Fibroblast of skin of right biceps (primary cell): ENCODE measurements at places on chromosomes 12 and 14.
A peak's percentile ranks its signal among the peaks of the same experiment; 100 is the strongest.

DNA sequence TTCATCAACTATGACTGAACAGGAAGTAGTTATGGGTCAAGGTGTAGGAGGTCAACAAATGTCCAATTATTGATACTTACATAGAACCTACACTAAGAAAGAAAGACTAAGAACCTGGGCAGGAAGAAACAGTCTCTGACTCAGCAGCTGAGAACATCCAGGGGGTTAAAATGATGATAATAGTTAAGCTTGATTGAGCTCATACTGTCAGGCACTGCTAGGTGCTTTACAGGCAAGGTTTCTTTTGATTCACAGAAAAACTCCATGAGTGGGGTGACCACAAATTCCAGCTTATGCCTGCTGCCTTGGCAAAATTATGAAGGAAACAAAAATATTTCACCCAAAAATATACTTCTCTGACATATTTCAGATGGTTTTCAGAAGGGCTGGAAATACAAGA is 75.0 kb downstream of the ACADS start:
- DNase-seq: no peak

GRCh38 chr12:220946-221550 is 7.1 kb upstream of the SLC6A12 start:
- no peak for DNase-seq

GRCh38 chr14:27391331-27391730 is 793.5 kb upstream of the NOVA1 start:
- peak; percentile 78 for DNase-seq

GRCh38 chr12:53340398-53340797 is 4.2 kb upstream of the SP7 start:
- no peak for DNase-seq

GRCh38 chr12:132167611-132168310 is 23.5 kb downstream of the NOC4L start:
- no peak for DNase-seq

GRCh38 chr12:34124608-34125007 is 102.3 kb downstream of the ALG10 start:
- DNase-seq: no peak

DNA sequence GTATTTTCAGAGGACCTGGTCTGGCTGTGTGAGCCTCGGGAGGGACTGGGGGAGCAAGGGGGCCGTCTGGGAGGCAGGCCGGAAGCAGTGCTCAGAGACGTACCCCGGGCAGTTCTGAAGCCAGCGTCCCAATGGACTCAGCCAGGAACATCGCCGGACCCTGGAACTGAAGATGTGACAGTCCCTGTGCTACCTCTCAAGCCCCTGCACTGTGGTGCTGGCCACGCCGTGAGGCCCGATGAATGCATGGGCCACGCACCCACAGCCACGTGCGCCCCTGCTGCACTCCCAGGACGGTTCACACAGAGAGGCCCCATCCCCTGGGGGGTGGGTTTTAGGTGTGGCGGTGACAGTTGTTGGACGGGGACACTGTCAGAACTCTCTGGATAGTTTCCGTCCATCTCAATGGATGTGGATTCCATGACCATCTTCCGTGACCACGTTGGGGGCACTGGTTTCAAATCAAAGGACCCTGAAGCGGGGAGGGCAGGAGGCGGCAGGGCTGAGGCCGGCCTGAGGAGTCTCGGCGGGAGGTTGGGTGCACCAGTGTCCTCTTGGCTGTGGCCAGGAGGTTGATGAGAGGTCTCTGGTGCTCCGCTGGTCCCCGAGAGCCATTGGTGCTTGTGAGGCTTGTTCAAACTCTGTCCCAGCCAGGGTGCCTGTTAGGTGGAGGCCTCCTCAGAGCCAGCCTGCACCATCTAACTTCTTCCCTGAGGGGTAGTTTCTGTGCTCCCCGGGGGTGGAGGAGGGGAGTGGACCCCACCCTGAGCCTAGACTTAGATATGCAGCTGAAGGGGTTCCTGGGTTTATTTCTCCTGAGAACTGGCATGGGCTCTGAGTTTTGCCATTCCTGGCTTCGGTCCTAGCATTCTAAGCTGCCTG is 36.3 kb upstream of the TSPAN9 start:
- no peak for DNase-seq

GRCh38 chr14:69684461-69685217 is 73.2 kb downstream of the SUSD6 start:
- DNase-seq: no peak

DNA sequence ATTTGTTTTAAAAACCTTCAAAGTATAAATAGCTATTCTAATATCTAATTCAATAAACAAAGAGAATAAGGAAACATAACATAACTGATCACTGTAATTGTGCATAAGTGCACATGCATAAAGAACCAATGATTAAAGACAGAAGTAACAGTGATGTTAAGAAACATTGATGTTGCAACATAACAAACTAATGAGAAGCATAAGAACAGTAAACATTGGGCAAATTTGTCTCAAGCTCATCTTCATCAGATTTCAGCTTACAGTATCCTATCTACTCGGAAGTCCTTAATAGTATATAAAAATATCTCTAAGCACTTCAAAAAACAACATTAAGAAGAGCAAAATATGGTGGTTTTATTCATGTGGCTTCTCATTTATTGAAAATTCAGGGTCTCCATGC is 97.6 kb downstream of the GARIN6 start:
- no peak for DNase-seq

- DNase-seq: no peak
Measured at GRCh38 chr12:43290836-43291235, 261.2 kb downstream of the ADAMTS20 start.

- DNase-seq: no peak
Measured at GRCh38 chr14:97401714-97402113, 604.5 kb downstream of the VRK1 start.

DNA sequence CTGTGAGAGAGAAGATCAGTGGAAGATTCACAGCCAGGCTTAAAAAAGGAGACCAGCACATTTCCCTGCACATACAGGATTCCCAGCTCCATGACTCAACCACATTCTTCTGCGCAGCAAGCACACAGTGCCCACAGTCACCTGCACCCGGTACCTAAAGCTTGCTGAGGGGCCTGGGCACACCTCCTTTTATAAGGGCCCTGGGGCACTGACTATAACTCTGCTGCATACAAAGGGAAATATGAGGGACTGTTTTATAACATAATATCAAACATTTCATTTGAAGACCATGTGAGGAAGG is 322.9 kb downstream of the DAD1 start:
- DNase-seq: no peak

DNA sequence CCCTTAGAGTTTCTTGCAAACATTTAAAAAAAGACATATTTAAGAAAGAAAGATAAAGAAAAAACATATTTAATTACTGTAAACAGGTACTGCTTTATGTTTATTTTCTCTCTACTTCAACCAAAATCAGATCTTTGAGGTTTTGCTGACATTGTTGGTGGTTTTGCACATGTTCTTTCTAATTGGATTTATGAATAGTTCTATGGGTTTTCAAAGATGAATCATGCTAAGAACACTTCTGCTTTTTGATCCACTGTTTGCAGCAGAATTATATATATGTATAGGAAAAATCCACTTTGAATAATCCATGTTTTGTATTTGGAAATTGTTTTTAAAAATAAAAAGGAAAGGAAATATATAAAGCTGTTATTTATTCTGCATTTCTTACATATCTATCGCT is 78.4 kb downstream of the FRMD6 start:
- DNase-seq: no peak

GRCh38 chr14:23228812-23229211 is 8.9 kb upstream of the RNF212B start:
- no peak for DNase-seq
